ENCODE measurements at places on chromosomes 4 and X.

- no peak for DNase-seq
Measured at GRCh38 chrX:108331126-108331909, 106.9 kb downstream of the COL4A6 start.

DNA sequence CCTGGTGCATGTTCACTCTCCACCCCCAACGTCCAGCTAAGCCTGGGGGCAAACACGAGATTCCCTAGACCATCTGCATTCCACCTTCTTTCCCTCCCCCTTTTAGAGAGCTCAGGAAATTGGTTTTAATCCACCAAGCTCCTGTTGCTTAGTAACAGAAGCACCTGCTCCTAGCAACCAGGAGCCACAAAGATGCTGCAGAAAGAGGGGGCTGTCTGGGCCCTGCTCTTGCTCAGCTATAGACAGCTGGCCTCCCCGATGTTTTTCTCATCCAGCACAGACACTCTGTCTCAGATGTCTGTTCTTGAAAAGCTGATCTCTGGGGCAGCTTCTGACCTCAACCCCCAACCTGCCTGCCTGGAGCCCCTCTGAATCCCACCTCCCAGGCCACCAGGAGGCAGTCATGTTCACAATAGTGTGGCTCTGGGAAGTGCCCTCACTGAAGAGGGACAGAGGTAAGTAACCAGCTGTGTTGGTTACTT is 71.5 kb downstream of the SLC16A2 start:
- DNase-seq = no peak

DNA sequence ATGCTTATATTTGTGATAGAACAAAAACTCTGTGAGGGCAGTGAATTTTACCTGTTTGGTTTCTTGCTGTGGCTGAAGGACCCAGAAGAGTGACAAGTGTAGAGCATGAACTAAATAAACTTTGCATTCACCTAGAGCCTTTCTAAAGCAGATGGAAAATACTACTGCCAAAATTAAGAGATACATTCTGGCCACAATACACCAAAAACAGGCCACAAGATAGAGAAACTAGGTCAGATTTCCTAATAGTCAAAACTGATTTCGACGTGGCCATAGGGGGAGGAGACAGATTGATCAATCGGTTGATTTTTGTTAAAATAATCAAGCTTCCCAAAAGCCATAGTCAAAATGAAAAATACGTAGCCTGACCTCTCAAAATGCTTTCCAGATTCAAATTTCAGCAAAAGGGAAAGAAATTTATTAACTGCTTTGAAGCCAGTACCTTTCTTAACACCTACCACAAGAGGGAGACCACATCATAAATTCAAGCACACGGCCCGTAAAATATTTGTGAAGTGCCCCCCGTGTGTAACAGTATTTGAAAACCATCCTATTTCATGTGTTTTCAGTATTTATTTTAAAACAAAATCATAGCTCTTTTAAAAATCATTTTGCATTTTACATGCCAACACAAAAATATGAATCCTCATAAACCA is 132.4 kb downstream of the CORIN start:
- no peak for DNase-seq

DNA sequence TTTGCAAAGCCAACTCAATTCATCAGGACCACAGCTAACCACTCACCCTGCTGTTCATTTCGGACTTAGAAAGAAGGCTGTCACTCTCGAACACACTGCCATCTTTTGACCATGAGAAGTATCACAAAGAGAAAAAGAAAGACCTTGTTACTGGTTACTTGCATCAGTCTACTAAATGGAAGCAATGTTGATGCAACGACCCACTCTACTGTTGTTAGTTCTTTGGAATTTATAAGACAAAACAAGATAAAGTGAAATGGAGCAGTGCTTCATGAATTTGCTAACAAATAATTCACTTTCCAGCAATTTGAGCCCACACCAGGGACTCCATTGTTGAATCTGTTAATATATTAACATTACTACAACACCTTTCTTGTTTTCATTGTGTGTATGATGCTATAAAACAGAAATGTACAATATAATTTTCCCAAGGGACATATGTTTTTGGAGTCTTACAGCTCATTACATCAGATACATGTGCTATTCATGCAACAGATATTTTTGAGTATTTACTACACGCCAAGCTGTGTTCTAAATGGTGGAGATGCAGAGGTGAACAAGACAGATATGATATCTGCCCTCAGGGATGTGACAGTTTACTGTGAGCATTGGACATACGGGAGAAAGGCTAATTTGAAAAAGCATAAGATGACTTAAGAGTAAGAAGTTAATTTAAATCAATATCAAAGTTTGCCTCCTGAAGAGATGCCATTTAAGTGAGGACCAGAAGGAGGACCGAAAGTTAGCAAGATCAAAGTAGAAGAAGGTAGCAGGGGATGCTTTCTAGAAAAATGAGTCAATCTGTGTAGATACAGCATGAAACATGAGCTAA is 87.2 kb downstream of the AREG start:
- peak; percentile 56 for DNase-seq

DNA sequence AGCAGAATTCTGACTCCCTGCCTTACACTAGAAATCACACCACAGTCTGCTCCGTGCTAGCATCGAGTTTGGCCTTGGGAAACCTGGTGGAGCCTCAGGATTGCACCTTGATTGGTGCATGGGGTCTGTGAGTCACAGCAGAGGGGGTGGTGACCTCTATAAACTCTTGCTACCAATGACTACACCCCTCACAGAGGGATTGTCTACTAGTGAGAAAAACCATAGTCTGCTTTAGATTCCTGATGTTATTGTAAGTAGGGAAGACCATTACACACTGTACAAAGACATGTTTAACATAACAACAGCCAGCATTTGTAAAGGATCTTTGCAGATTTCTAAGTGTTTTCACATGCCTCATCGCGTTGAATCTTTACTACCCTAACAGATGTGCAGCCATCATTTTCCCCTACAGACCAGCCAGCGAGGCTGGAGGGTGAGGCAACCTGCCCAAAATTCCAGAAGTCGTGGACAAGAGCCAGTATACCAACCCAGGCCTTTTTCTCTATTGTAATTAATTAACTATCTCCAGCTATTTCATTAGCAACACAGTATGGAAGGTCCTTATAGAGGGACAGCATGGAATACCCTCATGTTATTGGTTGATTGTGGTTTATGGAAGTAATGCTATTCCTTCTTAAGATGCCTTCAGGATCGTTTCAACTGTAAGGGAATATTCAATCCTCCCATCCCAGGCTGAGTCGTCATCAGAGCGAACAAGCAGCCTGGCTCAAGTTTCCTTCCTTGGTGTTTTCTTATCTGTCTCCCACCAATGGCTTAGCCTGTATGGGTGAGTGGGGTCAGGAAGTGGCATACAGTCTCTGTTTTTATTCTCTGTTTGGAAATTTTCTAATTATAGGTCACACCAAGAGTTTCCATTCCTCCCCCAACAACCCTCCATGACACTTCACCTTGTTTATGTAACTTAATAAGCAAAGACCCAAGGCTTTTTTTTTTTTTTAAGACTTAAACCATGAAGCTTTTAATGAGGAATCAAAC is 55.9 kb upstream of the KDR start:
- DNase-seq = no peak

DNA sequence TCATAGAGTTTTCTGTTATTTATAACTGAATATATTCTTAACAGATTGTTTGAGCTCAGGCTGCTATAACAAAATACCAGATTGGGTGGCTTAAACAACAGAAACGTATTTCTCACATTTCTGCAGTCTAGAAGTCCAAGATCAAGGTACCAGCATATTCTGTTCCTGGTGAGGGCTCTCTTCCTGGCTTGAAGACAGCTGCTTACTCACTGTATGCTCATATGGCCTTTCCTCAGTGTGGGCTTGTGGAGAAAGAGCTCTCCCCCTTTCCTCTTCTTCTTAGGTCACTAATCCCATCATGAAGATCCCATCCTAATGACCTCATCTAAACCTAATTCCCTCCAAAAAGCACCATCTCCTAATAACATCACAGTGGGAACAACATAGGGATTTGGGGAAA is 117.8 kb downstream of the RASGEF1B start:
- DNase-seq = no peak

All from globus pallidus (tissue), 1 donor.